Activated T-helper 2 cell treated with anti-CD3 and anti-CD28 coated beads, Interferon-gamma antibody, Interleukin-2, Interleukin-4, amounts not matched to agents 10 μg/mL and 5 μg/mL and 100 μg/mL, durations not matched to agents 14 hours and 24 hours and 36 hours (primary cell): ENCODE measurements at places on chromosomes 13 and 19.

GRCh38 chr13:98309569-98310335 lies 132.7 kb upstream of the RNF113B start:
- no peak overlapping the region for H3K4me3 ChIP-seq
- no peaks in the 10 kb centered on the region for H3K4me1 ChIP-seq
- H3K27ac ChIP-seq, result no peak overlapping the region
- H3K27me3 ChIP-seq, result no peaks in the 10 kb centered on the region

DNA sequence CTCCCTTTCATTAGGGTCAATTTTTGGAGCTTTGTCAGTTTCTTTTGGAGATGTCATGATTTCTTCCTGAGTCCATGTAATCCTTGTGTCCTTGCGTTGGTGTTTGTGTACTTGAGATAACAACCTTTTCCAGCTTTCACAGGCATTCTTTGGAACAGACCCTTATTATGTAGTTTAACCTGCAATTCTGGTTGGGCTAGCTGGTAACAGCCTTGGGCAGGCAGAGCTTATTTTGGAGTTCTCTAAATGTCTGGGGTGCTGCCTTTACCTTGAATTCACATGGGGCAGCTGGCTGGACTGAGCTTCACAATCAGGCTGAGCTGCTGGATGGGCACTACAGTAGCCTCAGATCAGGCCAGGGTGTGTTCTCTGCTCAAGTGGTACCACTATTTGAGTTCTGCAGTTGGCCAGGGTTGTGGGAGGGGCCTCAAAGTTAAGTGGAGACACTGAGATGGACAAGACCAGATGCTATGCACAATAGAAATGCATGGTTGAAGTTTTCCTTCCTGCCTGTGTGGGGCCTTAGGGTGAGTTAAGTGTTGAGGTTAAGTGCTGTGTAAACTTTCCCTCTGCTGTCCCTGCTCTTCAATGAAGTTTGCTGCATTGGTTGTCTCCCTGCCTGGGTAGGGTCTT lies 277.3 kb downstream of the ATP8A2 start:
- peaks cover 4% of the 10 kb centered on the region for H3K27me3 ChIP-seq
- H3K4me3 ChIP-seq, result no peak overlapping the region
- no peak overlapping the region for H3K27ac ChIP-seq
- DNase-seq, result no peak

GRCh38 chr13:101930331-101930730 lies 471.5 kb downstream of the FGF14 start:
- H3K36me3 ChIP-seq, result no peaks in the 10 kb centered on the region
- DNase-seq, result no peak
- no peak overlapping the region for H3K4me3 ChIP-seq
- H3K27me3 ChIP-seq, result no peaks in the 10 kb centered on the region
- no peaks in the 10 kb centered on the region for H3K4me1 ChIP-seq

- peaks cover 10% of the 10 kb centered on the region for H3K4me1 ChIP-seq
- no peak for DNase-seq
- H3K27me3 ChIP-seq, result no peaks in the 10 kb centered on the region
- peak overlapping the region; percentile 87 for H3K4me3 ChIP-seq
- H3K27ac ChIP-seq, result peak overlapping the region; percentile 69
Observed at GRCh38 chr19:1384478-1385110, 887 bp downstream of the NDUFS7 start.

DNA sequence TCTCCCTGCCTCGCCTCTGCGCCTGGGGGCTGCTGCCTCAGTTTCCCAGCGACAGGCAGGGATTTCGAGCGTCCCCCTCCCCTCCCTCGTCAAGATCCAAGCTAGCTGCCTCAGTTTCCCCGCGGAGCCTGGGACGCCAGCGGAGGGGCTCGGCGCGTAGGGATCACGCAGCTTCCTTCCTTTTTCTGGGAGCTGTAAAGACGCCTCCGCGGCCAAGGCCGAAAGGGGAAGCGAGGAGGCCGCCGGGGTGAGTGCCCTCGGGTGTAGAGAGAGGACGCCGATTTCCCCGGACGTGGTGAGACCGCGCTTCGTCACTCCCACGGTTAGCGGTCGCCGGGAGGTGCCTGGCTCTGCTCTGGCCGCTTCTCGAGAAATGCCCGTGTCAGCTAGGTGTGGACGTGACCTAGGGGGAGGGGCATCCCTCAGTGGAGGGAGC lies 722 bp upstream of the ICAM1 start:
- H3K27ac ChIP-seq, result peak overlapping the region; percentile 94
- peak overlapping the region; percentile 87 for H3K4me3 ChIP-seq
- H3K27me3 ChIP-seq, result no peaks in the 10 kb centered on the region

DNA sequence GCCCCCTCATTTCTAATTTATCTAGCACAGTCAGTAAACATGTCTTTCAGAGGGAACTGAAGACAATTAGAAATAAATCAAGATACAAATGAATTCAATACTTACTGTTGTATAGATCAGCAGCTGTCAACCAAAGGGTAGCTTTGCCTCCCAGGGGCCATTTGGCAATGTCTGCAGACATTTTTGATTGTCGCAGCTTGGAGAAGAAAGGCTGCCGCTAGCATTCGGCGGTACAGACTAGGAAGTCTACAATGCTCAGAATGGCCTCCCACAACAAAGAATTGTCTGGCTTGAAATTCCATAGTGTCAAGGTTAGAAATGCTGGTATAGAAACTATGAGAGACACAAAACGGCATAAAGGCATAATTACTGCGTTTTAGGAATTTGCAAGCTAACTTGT lies 91.6 kb downstream of the RGCC start:
- peaks cover 17% of the 10 kb centered on the region for H3K4me1 ChIP-seq
- H3K27me3 ChIP-seq, result no peaks in the 10 kb centered on the region
- no peak overlapping the region for H3K27ac ChIP-seq
- DNase-seq, result no peak
- no peaks in the 10 kb centered on the region for H3K36me3 ChIP-seq
- no peak overlapping the region for H3K4me3 ChIP-seq
